Mucosa of descending colon (tissue), 3 donors: ENCODE measurements at places on chromosomes 4 and X. TPM values are rescaled to one million over a fixed set of nuclear protein-coding genes. Genes with fewer than 3 reads are reported as not detected.

The ERAS gene
- not detected for total RNA-seq

GRCh38 chr4:20544645-20545044 lies 155.6 kb upstream of the PACRGL start:
- no peak for DNase-seq

- no peak for DNase-seq
Measured at GRCh38 chr4:61373901-61374440, 173.8 kb downstream of the ADGRL3 start.

DNA sequence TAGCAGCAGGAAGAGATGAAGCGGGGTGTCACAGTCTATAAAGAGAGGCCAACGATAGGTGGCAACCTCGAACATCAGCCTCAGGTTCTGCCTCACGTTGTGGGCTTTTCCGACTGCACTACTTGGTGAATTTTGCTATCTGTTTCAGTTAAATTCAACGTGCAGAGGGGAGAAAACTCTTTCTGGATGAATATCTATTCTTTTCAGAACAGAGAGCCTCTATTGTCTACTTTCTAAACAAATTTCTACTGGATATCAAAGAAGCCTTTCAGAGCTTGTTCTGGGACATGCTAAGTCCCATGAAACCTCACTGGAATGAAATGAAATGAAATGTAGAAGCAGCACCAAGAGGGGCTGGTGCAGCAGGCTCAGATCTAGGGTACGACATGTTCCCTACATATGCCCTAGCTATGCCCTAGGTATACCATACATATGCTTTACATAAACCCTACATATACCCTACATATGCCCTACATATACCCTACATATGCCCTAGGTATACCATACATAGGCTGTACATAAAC lies 116.5 kb upstream of the TRIM2 start:
- no peak for DNase-seq
